ENCODE measurements at places on chromosomes 11 and 22.

GRCh38 chr11:2517016-2517385 is 72.2 kb downstream of the KCNQ1 start:
- DNase-seq, result no peak

- no peak for DNase-seq
Observed at GRCh38 chr22:48804811-48805301, 1022.8 kb downstream of the BRD1 start.

DNA sequence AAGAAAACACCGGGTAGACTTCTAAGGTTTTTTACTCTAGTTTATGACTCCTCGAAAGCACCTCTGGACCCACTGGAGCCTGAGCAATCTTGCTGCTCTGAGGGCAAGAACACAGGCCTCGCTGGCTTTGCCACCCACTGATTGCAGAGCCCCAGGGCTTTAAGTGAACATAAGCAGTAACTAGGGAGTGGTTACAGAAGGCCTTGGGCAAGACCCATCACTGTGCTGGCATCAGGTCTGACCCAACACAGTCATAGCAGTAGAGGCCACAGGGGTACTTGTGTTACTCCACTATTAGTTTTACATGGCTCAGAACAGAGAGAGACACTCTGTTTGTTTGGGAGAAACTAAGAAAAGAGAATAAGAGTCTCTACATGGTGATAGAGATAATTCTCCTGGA is 684.5 kb downstream of the FAM181B start:
- no peak for DNase-seq

- no peak for DNase-seq
Observed at GRCh38 chr11:16169541-16169940, 186.8 kb downstream of the SOX6 start.

GRCh38 chr11:2203440-2204259 is 32.0 kb upstream of the TH start:
- no peak for DNase-seq

GRCh38 chr11:23997356-23997755 is 499.5 kb upstream of the LUZP2 start:
- DNase-seq, result no peak

DNA sequence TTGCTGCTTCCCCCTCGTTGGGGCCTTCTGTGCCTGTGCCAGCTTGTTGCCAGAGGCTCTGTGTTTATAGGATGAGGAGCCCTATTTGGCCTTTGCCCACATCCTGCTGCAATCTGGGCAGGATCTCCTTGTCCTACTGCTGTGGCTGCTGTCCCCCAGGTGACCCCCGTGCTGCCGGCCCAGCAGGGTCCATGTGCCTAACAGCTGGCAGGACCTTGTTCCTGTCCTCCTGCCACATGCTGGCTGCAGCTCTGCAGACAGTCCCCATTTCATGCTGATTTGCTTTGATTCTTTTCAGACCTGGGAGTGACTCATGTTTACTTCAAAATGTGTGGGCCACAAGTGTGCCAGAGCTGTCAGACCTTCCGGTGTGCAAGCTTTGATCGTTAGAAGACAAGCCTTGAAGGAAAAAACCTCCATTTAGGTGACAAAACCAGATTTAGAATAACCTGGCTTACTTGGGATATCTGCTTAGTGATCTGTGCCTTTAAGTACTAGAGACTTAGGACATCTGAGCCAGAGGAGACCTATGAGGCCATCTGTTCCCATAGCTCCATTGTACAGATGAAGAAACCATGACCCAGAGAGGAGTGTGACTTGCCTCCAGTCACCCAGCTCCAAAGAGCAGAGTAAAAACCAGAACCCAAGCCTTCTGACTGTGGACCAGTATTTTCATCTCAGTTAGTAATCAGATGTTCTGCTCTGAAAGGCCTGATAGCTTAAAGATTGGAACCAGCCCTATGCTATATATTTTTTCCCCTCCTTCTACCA is 11.1 kb downstream of the NAV2 start:
- DNase-seq, result no peak

- DNase-seq, result no peak
Observed at GRCh38 chr11:121727942-121728341, 275.2 kb upstream of the SORL1-AS1 start.

GRCh38 chr11:33970984-33971466 is 79.1 kb upstream of the LMO2 start:
- no peak for DNase-seq

- DNase-seq, result no peak
Observed at GRCh38 chr22:30861688-30862552, 106.7 kb downstream of the MORC2 start.

GRCh38 chr22:29691636-29692326 is 28.0 kb upstream of the CABP7 start:
- DNase-seq, result no peak

All from SIG-M5 (cell line).